ENCODE measurements at places on chromosomes 12 and 14.

- DNase-seq, result no peak
These were observed 49.1 kb upstream of the CAND1 start for GRCh38 chr12:67220065-67220464.

- no peak for DNase-seq
These were observed 36.4 kb upstream of the MBIP start for GRCh38 chr14:36356862-36357261.

GRCh38 chr14:96405677-96406076 is 13.7 kb downstream of the AK7 start:
- DNase-seq, result no peak

- no peak for DNase-seq
These were observed 188.2 kb downstream of the TMTC2 start for GRCh38 chr12:82874945-82875344.

- DNase-seq, result no peak
These were observed 106.4 kb downstream of the WIF1 start for GRCh38 chr12:65014504-65015271.

DNA sequence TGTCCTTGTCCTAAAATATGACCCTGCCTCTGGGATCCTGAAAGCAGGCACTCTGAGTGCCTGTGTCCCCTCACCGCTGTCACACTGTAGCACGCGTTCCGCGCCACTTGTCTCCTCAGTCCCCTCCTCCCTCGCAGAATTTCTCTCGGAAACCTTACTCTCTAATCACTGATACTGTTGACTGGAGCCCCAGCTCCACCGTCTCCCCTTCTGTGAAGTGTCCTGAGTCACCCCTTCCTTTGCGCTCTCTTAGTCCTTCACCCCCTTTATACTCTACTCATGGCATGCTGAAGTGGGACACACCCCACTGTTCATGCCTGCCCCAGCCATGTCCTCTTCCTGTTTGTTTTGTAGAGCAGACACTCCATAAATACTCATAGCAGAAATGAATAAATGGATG is 104.7 kb downstream of the ZNF664 start:
- DNase-seq, result no peak

DNA sequence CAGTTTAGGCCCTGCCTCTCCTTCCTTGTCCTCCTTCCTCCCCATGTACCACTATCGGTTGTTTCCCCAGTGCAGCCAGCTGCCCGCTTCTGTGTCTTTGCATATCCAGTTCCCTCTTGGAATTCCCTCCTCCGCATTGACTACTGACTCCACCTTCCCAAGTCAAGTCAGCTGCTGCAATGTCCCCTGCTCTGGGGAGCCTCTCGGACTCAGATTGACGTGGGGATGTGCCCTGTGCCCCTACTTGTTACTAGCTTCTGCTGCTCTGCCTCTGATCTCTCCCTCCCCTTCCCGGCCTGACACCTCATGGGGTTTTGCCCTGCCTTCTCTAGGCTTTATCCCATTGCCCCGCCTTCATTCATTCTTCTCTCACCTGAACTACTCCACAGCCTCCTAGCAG is 2.1 kb upstream of the CD9 start:
- no peak for DNase-seq

DNA sequence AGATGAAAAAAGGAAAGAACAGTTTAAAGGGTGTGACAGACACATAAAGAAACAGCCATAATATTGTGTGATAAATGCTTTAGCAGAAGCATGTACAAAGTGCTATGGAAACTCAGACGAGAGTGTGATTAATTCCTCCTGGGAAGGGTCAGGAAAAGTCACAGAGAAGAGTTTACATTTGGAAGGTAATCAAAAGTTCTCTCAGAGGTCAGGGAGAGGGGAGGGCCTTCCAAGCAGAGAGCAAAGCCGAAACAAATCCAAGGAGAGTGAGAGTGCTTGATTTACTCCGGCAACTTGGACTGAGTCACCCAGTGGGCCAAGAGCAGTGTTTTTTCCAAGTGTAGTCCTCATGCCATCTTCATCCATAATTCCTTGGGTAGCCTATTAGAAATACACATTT is 108.3 kb downstream of the IGF1 start:
- DNase-seq, result no peak

DNA sequence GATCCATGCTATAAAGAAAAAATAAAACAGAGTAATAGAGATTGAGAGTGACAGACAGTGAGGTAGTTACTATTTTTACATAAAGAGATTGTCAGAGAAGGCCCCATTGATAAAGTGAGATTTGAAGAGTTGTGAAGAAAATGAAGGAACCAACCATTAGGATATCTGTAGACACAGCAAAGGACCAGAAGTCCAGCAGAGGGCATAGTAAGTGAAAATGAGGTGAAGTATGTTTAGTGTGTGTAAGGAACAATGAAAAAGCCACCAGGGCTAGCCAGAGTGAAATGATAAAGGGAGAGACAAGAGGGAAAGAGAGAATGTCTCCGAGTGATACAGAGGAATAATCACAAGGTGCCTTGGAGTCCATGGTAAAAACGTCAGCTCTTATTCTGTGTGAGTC is 411.0 kb downstream of the NELL2 start:
- no peak for DNase-seq

GRCh38 chr12:17478908-17479673 is 610.9 kb downstream of the RERGL start:
- DNase-seq, result no peak

DNA sequence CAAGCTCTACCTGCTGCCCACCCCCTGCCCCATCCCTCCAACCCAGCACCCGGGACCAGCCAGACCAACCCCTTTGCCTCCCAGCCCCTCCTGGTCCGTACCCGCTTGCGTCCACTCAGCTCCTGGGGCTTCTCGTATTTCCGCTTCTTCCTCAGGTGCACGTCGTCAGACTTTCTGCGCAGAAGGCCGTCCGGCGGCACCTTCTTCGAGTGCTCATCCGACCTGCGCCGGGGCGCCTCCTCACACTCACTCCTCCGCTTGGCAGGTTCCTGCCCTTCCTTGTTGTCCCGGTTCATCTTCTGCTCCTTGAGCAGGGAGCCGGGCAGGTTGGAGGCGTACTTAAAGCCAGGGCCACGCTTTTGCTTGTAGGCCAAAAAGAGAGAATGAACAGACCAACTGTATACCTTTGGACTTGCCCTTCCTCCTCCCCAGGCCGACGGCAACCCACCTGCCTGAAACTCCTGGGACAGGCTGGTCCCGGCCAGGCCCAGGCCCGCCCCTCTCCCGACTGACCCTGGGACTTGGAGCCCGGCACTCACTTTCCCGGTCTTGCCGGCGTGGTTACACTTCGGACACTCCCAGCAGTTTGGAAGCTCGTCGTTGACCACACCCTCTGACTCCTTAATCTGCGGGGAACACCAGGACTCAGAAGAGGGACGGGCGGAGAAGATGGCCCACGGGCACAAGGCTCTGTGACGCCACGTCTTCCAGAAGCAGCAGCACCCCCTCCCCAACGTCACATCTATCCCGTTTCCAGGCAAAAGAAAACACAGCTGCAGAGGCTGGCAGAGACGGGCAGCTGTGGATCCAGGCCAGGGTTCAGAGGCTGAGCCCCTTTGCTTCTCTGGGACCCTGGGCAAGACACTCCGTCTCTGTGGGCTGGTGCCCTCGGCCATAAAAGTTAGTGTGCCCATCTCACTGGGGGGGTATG is 44.3 kb downstream of the RNF34 start:
- DNase-seq, result no peak

DNA sequence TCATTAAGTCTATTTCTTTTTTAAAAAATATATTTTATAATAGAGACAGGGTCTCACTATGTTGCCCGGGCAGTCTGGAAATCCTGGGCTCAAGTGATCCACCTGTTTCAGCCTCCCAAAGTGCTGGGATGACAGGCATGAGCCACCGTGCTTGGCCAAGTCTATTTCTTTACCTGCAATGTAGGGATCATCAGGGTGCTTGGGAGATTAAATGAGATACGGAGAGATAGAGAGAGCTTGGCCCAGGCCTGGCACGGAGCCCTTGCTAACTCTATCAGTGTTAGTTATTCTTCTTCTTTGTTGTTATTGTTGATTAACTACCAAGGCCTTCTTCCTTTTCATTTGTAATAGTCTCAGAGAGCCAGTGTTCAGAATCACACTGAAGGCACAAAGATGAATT is 3.1 kb downstream of the CABP1 start:
- no peak for DNase-seq

DNA sequence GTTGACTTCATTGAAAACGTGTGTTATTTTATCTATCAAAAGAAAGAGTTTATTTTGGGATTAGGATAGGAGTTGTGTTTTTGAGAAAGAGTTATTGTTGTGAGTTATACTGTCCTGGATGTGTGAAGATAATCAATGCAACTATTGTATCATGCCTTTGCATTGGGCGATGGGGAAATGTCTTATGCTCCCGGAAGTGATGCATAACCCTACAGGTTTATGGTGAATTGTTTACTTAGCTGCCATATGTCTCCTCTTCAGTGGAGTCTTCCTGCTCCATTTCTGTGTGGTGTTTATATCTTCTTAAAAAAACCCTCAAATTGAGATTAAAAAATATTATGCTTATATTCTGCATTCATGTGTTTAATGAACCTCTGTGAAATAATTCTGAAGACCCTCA is 6.5 kb downstream of the PDE3A start:
- DNase-seq, result no peak

DNA sequence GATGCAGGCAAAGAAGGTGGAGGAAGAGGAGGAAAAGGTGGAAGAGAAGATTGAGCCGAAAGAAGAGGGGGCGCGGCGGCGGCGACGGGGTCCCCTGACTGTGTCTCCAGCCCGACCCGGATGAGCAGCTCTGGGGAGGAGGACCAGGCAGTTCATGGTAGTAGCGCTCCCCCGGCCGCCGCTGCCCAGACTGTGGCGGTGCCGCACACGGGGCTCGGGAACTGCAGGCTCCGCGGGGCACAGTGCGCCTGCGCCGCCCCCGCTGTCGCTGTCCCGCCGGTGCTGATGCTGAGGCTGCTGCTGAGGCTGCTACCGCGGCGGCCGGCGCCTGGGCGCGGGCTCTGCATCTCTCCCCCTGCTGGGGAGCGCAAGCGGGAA is at the start of gene KCNH5:
TSS of gene KCNH5 (minus strand) at position 225 of the 378 bp plus-strand sequence. CDS start 272 bp downstream, outside the sequence.
- DNase-seq, result no peak

DNA sequence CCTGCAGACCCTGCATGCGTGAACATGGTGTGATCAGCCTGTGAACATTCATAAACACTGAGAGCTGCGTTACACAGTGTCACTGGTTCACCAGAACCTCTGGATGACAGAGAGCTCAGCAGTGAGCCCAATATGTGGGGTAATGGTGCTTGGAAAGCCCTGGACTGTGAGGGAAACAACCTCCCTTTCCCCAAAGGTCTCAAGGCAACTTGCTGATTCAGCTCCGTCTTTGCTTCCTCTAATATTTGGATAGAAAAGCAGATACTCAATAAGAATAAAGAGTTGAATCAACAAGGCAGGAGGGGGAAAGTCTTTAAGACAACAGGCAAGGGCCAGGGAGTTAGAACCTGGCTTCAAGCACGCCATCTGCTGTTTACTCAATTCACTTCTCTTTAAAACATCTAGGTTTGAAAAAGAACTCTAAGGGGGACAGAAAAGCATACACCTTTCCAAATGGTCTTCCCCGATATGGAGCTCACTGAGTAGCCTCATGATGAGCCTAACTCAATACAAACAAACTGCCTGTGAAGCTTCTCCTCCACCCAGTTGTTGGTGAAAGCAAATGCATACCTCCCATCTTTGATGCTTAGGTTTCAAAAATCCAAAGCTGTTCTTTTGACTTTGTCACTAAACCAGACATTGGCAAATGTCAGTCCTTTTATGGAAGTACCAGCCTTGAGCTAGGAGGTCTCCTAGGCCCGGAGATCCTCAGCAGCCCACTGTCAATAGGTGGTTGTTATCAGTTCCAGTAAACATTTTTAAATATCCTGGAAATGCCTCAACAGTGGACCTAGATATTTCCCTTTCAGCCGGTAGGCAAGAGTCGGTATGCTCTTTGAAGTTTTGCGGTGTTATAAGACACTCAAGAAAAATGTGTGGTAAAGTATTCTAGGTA is 76.1 kb downstream of the SAMD4A start:
- DNase-seq, result no peak

GRCh38 chr12:98504368-98504617 is 11.1 kb upstream of the TMPO start:
- DNase-seq, result no peak

- DNase-seq, result no peak
These were observed 22.7 kb downstream of the CGRRF1 start for GRCh38 chr14:54532111-54533012.

DNA sequence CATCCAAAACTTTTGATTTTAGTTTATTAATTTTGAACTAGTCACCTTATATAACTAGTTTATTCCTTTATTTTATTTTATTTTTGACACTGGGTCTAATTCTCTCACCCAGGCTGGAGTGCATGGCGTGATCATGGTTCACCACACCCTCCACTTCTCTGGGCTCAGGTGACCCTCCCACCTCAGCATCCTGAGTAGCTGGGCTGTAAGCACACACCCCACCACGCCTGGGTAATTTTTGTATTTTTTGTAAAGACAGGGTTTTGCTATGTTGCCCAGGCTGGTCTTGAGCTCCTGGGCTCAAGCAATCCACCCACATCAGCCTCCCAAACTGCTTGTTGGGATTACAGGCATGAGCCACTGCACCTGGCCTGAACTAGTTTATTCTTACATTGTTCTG is 17.3 kb downstream of the PCNX1 start:
- DNase-seq, result no peak

Data from GOT3 (cell line).